ENCODE measurements at places on chromosomes 6 and 20. TPM values are rescaled to one million over a fixed set of nuclear protein-coding genes. Genes with fewer than 3 reads are reported as not detected.

The FAM162B gene
- not detected for total RNA-seq

GRCh38 chr6:132893772-132894490, 79.6 kb downstream of the RPS12 start:
- no peak for DNase-seq

The GMPR gene
- not detected for total RNA-seq

DNA sequence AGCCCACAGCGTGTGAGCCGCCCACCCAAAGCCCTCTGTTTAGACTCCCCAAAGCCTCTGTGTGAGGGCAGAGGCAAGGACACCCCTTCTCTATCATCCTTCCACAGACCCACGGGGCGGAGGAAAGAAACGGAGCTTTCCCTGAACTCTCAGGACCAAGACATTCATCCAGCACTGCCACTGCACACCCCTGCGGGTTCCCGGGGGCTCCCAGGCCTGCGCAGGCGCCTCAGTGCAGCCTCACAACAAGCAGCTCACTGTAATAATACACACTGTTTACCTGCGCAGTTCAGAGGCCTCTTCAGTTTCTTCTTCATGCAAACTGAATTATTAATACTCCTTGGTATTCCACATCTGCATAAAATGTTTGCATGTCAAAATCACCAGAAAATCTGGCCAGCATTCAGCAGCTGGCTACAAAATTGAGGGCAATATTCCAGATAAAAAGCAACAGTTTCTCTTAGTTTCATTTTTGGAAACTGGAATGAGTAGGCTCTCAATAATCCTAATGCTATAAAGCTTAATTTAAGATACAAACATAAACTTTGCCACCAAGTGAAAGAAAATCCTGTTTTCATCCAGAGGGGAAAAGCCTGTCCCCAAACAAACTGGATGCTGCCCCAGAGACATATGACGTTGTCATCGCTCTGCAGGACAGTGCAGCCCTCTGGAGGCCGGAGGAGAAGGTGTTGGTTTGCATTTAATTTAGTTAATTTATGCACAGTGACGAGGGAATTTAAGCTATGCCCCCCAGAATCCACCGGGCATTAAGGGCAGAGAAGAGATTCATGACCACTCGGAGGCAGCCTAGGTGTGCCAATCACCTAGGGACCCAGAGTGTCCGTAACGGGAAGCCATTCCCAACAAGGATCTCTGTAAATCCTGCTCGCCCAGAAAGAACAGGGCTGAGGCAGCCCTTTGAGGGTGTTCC, 45.3 kb downstream of the NINL start:
- peak; percentile 41 for DNase-seq

DNA sequence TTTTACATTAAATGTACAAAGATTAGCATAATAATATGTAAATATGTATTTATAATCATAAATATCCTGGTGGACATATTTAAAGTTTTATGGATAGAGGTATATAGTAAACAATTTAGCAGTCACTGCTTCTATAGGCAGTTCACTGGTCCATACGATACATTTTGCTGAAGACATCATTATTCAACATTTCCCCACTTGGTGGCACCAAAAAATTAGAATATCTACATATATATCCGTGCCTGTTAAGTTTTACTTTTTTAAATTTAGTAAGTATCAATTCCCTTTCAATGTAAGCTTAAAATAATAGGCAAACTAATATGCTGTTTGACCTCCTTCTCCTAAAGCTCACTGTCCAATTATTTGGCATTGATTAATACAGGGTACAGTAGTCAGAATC, 64.2 kb downstream of the LMBRD1 start:
- DNase-seq: no peak

DNA sequence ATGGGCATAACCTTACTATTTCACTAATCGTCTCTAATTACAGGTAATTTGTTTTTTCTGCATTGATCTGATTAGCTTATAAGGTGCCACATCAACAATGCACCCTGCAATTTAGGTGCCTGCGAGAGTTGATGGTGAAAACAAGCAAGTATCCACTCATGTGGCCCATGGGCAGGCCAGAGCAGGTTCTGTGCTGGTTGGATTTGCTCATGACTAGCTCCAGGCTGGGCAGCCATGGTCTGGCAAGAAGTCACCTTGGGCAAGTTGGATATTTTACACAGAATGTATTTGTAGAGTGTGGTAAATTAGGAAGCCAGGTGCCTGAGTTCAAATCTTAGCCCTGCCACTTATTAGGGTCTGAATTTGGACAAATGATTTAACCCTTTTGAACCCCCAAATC, 25.3 kb downstream of the RAB44 start:
- DNase-seq: no peak

The HSPA1L gene
- 2.0 TPM for total RNA-seq

Measured in Caki2 (cell line).